Esophagus muscularis mucosa (tissue), 4 donors: ENCODE measurements at places on chromosomes 2 and 18. TPM values are rescaled to one million over a fixed set of nuclear protein-coding genes. Genes with fewer than 3 reads are reported as not detected.

Gene SETBP1
- 86.5 TPM for total RNA-seq

Gene CBLN2
- total RNA-seq = 0.17 TPM

Gene LNPK
- total RNA-seq = 9.4 TPM

Gene SERPINB13
- total RNA-seq = not detected

Gene LRRC30
- not detected for total RNA-seq

GRCh38 chr2:46435796-46436360 is 43.5 kb upstream of the TMEM247 start:
- no peak for DNase-seq

DNA sequence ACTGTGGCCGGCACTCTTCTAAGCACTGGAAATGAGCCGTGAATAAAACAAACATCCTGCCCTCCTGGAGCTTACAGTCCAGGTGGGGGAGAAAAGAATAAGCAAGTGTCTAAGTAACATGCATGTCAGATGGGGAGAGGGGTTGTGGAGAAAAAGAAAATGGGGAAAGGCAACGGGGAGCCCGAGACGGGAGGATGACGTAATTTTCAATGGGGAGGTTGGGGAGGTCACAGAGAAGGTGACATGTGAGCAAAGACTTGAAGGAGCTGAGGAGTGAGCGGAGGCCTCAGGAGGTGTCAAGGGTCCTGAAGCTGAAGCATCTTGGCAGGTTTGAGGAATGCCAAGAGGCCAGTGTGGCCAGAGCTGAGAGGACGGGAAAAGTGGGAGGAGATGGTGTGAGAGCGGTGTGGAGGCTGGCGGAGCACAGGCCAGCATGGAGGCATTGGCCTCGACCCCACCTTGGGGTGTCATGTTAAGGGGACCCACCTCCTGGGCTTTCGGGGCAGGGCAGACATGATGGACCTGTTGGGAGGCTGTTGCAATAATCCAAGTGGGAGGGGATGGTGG is 15.0 kb upstream of the NTSR2 start:
- DNase-seq = no peak

DNA sequence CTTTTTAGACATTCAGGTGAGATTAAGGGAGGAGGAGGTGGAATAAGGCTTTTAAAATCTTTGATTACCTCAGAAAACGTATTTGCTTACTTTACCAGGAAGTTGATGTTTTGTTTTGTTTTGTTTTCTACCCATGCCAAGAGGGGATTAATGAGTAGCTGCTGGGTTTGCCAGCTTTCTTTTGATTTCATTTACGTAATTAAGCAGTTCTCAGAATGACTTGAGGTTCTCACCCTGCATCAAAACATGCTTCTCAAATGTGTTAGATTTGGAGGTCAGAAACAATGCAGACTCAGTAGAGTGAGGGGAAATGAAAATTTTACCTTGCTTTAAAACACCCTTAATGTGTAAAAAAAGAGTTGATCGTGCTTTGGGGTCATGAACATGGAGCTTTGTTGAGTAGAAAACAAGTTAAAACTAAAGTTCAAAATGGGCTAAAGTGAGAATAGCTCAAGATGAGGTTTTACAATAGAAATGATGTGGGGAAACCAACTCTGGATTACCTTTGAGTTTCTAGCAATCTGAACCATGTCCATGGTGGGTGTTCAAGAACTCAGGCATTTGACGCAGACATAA is 217.1 kb upstream of the EPAS1 start:
- DNase-seq = no peak

GRCh38 chr2:101909760-101910159 is 82.0 kb upstream of the IL1R2 start:
- no peak for DNase-seq

DNA sequence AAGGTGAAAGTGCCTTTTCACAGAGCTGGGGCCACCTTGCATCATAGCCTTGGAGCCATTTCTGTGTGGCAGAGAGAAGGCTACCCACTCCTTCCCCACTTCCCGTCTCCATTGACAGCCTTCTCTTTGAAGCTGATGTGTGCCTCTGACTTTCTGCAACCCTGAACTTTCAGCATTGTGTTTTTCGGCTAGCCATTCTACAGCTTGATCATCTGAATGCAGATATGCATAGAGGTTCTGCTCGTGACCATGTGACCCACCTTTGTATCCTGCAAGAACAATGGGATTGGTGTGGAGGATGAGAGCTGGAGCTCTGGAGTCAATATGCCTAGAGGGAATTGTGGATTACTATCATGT is 69.1 kb upstream of the KCNE4 start:
- peak; percentile 62 for DNase-seq

DNA sequence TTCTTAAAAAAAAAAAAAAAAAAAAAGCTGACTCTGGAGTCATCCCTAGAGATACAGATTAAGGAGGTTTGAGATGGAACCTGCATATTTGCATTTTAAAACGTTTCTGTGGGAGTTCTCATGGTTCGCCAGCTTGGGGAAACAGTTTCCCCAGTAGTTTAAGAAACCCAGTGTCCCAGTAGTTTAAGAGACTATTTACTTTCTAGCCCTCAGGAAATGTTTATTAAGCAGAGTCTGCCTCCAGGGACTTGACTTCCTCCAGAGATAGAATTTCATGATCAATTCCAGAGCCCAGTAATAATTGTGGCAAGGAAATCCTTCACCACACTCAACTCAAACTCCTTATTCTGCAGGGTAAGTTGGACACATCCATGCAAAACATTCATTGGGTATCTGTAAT is 39.1 kb downstream of the DIPK1C start:
- DNase-seq = no peak

DNA sequence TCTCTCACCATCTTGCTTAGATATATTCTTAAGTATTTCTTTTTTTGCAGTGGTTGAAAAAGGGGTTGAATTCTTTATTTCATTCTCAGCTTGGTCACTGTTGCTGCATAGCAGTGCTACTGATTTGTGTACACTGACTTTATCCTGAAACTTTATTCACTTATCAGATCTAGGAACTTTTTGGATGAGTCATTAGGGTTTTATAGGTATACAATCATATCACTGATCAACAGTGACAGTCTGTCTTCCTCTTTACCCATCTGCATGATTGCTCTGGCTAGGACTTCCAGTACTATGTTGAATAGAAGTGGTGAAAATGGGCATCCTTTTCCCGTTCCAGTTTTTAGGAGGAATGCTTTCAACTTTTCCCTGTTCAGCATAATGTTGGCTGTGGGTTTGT is 6.5 kb downstream of the STARD6 start:
- no peak for DNase-seq
